Stimulated activated CD4-positive, alpha-beta T cell treated with anti-CD3 and anti-CD28 coated beads, Interleukin-1b, Interleukin-23, amount 100 ng/mL, for 1 hour (primary cell): ENCODE measurements at places on chromosomes 4 and X.

- no peak for DNase-seq
Observed at GRCh38 chr4:95409750-95410149, 139.0 kb downstream of the UNC5C start.

DNA sequence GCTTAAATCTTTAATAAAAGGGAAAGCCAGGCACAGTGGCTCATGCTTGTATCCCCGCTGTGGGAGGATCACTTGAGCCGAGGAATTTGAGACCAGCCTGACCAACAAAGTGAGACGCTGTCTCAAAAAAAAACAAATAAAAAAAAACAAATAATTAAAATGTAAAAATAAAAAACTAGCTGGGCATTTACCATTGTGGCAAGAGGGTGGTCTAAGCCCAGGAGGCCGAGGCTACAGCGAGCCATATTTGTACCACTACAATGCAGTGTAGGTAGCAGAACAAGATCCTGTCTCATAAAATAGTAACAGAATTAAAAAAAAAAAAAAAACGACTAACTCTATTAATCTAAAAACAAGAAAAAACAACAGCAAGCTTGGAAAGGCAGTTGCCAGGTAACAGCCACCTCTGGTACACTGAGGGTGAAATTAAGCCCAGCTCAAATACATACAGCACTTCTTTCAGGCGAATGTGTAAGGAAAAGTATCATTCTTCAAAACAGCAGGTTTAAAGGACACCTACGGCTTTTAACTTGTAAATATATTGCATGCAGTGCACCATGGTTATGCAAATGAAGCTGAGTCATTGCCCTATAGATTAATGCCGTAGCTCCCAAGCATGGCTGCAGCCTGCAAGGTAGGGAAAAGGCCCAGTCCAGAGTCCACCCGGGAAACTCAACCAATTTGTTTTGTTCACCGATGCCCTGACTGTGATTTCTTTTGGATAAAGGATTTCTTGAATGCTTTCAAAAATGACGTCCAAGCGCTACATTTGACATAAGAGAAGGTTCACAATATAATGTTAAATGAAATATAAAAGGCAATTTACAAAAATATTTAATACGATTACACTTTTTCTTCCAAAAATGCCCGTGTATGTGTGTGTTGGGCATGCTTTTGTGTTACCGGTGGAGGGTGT lies 14.5 kb upstream of the TXLNG start:
- DNase-seq: no peak

- DNase-seq: no peak
Observed at GRCh38 chr4:173024203-173024602, 144.4 kb upstream of the GALNT7 start.

GRCh38 chr4:1312821-1313640 lies 23.3 kb downstream of the MAEA start:
- DNase-seq: no peak

DNA sequence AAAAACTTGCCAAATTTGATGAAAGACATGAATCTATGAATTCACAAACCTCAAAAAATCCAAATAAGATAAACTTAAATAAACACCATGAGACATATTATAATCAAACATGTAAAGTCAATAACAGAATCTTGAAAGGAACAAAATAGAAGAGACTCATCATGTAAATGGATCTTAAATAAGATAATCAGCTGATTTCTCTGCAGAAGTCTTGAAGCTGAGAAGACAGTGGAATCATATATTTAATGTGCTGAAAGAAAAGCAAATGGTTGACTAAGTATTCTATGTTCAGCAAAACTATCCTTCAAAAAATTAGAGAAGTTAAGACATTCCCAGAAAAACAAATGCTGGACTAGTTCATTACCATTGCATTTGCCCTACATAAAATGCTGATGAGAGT lies 215.7 kb upstream of the SPIN4 start:
- no peak for DNase-seq

DNA sequence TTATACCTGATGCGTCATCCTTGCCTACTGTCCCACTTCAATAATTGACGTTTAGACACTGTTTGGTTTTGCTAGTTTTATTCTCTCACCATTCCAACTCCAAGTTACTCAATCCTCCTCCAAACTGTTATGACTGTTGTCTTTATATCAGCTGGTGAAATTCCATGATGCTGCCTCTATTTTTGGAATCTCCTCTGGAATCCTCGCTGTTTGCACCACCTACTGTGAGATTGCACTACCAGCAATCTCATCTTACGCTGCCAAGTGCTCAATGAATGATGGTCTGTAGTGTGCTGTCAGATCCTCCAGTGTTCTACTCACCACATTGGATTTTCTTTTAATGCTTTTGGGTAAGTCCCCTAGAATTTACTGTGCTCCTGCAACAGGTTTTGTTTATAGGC lies 13.2 kb upstream of the PCDH18 start:
- DNase-seq: no peak

- no peak for DNase-seq
Observed at GRCh38 chrX:147953976-147954375, 27.2 kb upstream of the FMR1NB start.

- no peak for DNase-seq
Observed at GRCh38 chr4:138330531-138330930, 88.4 kb upstream of the SLC7A11 start.

DNA sequence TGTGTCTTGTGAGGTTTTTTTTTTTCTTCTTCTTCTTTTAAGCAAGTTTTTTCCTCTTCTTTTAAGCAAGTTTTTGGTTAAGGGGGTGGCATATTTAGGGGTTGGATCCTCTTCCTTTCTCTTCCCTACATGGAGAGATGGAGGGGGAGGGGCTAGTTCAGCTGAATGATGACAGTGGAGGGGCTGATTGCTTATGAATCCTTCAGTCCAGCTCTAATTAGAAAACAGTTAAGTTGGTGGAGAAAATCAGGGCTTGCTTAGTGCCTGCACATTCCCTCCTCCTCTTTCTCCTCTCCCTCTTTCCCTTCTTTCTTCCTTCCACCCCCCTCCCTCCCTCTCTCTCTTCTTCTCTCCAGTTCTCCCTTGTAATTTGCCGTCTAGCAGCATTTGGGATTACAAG lies 4.4 kb upstream of the HAND2 start:
- no peak for DNase-seq

GRCh38 chrX:24298191-24298590 lies 15.7 kb downstream of the SUPT20HL2 start:
- no peak for DNase-seq

GRCh38 chr4:165864271-165864670 lies 8.8 kb upstream of the TLL1 start:
- DNase-seq: no peak

DNA sequence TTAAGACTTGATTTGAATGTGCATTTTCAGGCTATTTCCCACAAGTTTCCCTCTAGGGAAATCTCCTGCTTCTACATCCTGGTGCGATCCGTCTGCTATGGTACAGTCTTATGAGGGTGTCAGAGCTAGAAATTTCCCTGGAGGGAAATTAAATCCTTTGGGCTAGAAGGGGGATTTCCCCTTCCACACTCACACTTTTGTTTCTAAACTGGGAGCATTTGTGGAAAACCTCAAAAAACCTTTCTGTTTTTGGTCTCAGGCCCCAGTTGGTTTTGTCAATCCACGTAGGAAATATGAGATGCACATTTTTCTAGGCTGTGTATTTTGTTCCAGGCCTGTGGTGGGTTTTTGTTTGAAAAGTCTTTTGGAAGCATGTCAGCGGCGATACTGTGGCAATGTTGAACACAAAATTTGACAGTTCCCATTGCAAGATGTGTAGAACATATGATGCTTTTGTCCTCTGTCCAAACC lies 17.8 kb downstream of the HMGB3 start:
- DNase-seq: no peak

- no peak for DNase-seq
Observed at GRCh38 chr4:14865804-14866203, 136.5 kb upstream of the CPEB2 start.

GRCh38 chr4:164439037-164439436 lies 314.9 kb upstream of the SMIM31 start:
- DNase-seq: no peak

DNA sequence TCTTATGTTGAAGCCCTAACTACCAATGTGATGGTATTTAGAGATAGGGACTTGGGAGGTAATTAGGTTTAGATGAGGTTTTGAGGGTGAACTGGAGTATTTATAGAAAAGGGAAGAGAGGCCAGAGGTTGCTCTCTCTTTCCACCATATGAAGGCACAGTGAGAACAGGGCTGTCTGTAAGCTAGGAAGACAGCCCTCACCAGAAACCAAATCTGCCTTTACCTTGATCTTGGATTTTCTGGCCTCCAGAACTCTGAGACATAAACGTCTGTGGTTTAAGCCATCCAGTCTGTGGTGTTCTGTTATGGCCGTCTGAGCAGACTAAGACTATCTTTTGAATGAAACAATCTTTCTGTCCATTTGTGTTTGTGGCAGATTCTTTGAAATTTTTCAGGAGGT lies 223.7 kb downstream of the PDHA2 start:
- no peak for DNase-seq

- DNase-seq: no peak
Observed at GRCh38 chrX:54659547-54659946, 129.5 kb downstream of the GNL3L start.

DNA sequence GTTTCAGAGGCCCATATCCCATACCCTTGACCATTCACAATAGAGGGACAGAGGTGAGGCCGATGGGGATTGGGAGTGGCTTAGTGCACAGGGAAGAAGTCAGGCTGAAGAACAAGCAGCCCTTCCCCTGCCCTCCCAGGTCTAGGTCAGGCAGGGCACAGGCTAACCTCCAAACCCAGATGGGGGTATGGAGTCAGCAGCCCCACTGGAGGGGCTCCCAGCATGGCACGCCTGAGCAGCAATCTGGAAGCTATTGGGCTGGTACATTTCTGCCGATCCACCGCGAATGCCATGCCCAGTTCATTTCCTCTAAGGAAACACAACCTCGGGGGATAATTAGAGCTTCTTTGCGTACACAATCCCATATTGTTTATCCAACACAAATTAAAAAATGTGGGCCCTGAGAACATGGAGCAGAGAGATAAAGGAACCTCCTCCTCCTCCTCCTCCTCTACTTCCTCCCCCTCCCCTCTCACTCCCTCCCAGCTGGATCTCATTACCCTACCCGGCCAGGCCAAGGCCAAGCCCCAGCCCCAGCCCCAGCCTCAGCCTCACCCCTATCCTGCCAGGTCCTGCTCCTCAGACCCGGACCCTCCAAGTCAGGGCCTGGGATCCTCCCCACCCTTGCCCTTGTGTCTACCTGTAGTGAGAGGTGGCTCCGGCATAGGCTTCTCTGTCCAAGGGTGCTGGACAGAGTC lies 83.0 kb downstream of the PJA1 start:
- no peak for DNase-seq

- no peak for DNase-seq
Observed at GRCh38 chr4:157929486-157929885, 243.3 kb downstream of the GASK1B start.

DNA sequence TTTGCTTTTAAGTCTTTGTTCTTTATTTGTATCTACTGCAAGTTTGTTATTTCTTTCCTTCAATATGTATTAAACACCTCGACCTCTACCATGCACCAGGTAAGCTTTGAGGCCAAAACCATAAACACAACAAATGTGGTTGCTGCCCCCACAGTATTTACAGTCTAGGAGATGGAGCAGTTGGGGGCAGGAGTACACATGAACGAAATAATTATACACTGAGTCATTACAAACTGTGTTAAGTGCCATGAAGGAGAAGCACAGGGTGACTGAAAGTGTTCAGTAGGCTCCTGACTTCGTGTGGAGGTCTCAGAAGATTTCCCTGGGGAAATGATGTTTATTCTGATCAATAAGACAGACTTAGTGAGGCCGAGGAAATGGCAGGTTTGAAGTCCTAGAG lies 30.3 kb downstream of the SLC25A43 start:
- DNase-seq: no peak

DNA sequence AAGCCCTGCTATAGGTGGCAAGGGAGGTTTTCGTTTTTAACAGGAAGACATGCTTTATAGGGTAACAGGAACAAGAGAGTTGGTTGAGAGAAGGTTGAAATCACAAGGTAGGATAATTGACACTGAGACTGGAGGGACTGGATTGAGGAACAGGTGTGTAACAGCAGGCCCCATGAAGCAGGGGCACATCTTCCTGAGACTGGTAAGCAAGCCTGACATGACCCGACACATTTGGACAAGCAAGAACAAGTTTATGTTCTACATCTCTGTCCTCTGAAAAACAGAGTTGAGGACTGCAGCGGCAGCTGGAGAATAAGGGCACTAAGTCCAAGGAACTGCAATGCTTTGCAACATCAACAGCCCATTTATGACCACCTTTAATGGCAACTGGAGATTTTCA lies 5.2 kb downstream of the RPS4X start:
- DNase-seq: no peak

DNA sequence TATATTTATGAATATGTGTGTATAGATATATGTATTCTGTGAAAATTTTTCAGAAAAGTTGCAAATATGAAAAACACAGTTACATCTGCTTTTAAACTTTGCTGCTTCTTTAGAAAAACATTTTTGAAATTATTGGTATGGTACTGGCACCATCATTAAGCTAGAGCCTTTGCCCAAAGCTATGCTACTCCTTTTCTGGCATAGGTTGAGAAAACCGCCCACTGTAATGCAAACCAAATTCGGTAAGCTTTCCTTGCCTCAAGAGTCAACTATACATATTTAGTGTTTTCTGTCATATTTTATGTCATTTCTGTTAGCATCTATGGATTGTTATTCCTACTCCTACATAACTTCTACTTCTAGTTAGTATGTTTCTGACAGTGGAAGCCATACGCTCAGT lies 50.7 kb downstream of the ANTXR2 start:
- DNase-seq: no peak

GRCh38 chrX:1163231-1163630 lies 49.2 kb downstream of the CRLF2 start:
- no peak for DNase-seq

GRCh38 chr4:83231620-83232076 lies 53.0 kb downstream of the COQ2 start:
- no peak for DNase-seq

GRCh38 chr4:81773557-81773956 lies 301.9 kb upstream of the RASGEF1B start:
- no peak for DNase-seq

DNA sequence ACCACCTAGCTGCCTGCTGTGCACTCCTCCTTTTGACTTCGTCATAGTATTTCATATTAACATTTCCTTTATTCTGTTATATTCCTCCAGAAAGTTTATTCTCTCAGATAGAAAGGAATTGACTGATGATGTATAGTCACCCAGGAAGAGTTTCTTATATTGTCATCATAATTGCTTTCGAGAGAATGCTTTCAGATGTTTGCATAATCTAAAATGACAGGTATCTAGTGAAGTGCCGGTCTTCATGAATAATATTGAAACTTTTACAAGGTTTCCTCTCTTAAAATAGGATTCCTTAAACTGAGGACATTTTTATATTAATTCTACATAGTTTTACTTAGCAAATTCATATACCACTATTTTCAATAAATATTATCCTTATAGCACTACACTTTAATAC lies 10.1 kb downstream of the SEC24D start:
- DNase-seq: no peak
